Kidney glomerular epithelial cell (primary cell): ENCODE measurements at places on chromosomes 7 and 10.

GRCh38 chr7:111787741-111788140 lies 225.4 kb upstream of the IMMP2L start:
- DNase-seq = no peak

- peak; percentile 29 for DNase-seq
Measured at GRCh38 chr10:84118395-84119006, 20.8 kb upstream of the GHITM start.

- DNase-seq = peak; percentile 34
Measured at GRCh38 chr10:71218046-71218650, 5.8 kb downstream of the UNC5B start.

GRCh38 chr7:44128721-44129582 lies 5.6 kb upstream of the POLD2 start:
- DNase-seq = no peak

GRCh38 chr7:11427686-11428273 lies 404.2 kb downstream of the THSD7A start:
- peak; percentile 67 for DNase-seq

DNA sequence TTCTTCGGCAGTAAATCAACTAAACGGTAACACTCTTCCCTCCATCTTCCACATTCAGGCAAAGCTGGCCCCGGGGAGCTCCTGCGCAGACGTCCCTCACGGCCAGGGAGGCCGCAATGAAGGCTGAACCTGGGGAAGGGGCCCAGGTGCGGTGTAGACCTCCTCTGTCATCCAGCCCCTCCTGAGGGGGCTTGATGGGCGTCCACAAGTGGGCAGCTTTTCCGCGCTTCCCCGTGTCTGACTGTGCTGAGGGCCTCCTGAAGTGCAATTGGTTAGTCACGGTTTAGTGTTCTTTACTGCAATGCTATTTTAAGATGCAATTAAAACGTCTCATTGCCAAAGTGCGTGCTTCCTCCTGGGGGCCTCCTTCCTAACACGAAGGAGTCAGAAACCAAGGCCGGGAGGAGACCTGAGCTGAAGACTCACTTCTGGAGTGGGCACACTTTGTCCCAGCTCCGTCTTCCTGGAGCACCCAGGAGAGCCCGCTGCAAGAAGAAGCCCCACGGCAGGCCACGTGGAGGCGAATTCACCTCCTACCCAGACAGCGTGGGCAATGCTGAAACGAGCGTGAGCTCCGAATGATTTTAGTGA lies 173.3 kb downstream of the ELFN1 start:
- DNase-seq = no peak

DNA sequence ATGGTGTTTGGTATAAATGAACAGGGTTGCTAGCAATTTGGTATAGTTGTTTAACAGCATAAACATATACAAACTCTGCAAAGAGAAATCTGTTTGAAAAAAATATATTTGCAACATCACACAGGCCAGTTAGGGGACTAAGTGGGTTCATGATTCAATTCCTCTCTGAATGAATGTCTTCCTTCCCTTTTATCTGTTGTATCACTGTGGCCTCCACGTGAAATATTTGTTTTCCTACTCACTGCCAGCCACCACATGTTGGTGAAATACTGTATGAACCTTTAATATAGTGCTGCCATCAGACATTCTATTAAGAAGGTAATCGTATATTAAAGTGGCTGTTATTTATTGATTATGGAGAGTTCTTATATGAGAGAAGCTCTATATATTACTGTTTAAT lies 157.0 kb downstream of the ARID5B start:
- no peak for DNase-seq

DNA sequence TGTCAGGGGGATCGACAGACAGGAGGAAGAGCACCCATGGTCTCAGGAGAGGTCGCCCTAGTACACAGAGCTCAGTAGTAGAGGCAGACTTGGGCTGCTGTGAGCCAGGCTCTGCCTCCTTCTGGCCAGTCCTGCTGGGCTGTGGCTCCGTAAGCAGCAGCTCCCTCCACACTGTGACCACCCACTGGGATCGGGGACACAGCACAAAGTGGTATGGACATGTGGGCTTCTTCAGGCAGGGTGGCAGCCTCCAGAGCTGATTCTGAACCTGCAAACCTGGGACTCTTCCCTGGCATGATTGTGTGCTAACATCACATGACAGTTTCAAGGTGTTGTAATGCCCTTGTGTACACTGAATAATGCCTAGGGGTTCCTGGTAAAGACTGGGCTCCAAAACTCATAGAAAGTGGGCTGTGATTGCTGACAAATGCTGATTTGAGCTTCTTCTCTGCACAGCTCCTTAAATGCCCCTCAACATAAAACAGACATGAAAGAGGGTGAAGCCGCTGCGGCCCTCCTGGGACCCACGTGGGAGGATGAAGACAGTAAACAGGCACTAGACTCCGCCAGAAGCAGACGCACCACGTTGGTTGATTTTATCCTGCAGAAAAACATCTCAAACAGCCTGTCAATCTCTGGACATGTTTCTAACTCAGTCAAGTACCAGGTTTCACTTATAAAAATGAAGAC lies 76.7 kb downstream of the GPR26 start:
- DNase-seq = no peak
